T-helper 2 cell (primary cell): ENCODE measurements at places on chromosomes 16 and 17.

- no peak for DNase-seq
Observed at GRCh38 chr17:76546556-76547182, 6.8 kb downstream of the PRCD start.

GRCh38 chr16:85286066-85286831 is 174.0 kb upstream of the CIBAR2 start:
- DNase-seq, result no peak

- no peak for DNase-seq
Observed at GRCh38 chr16:24036614-24037013, 200.8 kb downstream of the PRKCB start.

DNA sequence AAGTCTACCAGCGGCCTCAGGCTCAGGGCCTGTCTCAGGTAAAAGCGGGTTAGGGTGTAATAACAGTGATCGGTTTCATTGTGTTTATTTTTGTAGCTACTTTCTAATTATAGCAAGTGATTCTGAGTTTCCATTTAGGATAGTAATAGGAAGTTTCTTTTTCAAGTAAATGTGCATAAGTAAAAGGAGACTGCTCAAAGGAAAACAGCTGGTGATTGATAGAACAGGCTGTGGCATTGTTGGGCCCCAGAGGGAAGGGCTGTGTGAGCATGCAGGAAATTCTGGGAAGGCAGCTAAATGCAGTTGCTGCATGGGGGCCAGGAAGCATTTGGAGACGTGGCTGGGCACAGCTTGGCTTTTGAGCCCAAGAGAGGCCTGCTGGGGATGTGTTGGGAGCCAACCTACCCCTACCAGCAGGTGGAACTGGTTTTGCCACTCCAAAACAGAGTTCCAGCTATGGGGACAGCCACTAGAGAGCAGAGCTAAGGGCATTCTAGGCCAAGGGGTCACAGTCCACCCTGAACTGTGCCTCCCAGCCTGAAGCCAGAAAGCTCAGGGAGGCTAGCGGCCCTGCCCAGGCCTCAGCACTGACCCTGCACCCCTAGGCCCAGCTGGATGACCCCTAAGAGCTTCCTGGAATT is 12.6 kb downstream of the SNX20 start:
- DNase-seq, result no peak

GRCh38 chr16:66169817-66170216 is 196.7 kb upstream of the CDH5 start:
- DNase-seq, result no peak

- DNase-seq, result no peak
Observed at GRCh38 chr17:17813725-17814095, 23.1 kb downstream of the SREBF1 start.
